ENCODE measurements at places on chromosomes 3 and 15. TPM values are rescaled to one million over a fixed set of nuclear protein-coding genes. Genes with fewer than 3 reads are reported as not detected.

Gene LRCH3
- total RNA-seq: 56.4 TPM

Gene CCDC80
- not detected for total RNA-seq

Gene SCN11A
- total RNA-seq: not detected

Gene GNAT1
- total RNA-seq: not detected

Gene UBE2Q2
- total RNA-seq: 17.1 TPM
